ENCODE measurements at places on chromosomes 12 and 14. TPM values are rescaled to one million over a fixed set of nuclear protein-coding genes. Genes with fewer than 3 reads are reported as not detected.

Gene PPTC7
- 34.1 TPM for total RNA-seq

Gene COL2A1
- 0.15 TPM for total RNA-seq

Gene INHBC
- total RNA-seq = not detected

Gene KRT78
- not detected for total RNA-seq

Gene SIX1
- 7.1 TPM for total RNA-seq

Gene MIP
- total RNA-seq = not detected

Gene SLC6A12
- 0.28 TPM for total RNA-seq

Gene GPR132
- 3.7 TPM for total RNA-seq

Gene SIRT4
- 1.2 TPM for total RNA-seq

Gene OTOGL
- total RNA-seq = 0.26 TPM

Gene VRTN
- not detected for total RNA-seq

DNA sequence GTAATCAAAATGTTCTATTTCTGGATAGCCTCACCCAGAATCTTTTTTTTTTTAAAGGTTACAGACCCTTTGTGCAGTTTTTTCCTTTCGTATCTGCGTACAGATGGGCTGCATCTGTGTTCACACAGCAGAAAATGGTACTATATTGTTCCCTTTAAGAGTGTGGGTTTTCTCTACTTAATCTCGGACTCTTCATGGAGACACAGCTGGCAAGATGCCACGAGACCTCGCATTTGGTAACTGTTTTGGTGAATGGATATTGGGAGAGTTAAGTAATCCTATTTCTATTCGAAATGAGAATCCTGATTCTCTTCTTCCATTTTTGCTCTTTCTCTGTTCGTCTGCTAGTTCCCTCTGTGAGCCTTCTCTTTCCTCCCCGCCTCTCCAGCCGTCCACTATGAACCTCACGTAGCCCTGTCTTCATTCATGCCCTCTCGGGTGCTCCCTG is 85.7 kb downstream of the SAMD4A start:
- DNase-seq = peak; percentile 55

GRCh38 chr12:116939734-116940133 is 29.0 kb downstream of the FBXW8 start:
- DNase-seq = no peak

- no peak for DNase-seq
Measured at GRCh38 chr14:64202716-64203115, 91.5 kb downstream of the ESR2 start.

DNA sequence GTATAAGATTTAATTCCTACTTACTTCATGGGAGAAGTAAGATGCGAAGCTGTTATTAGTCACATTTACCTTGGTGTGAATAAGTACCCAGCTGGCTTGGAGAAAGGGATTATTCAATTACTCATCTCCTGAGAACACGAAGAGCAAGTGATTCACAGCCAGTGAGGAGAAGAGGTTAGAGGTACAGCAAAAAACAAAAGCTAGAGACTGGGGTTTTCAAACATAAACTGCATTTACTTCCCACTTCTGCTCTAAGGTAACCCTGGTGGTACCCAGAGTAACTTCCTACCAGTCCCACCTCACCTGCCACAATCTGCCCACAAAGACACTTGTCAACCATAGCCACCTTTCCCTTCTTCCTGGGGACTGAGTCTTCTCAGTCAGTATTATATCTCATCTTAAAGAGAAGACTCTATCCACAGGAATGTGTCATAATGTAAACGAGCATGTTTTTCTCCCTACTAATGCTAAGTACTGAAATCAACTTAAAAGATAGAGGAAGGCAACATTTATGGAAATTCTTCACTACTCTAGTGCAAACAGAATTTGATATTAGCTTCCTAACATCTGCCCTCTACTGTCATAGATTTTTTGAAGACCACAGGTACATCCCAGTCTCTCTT is 6.0 kb upstream of the IL22 start:
- no peak for DNase-seq

DNA sequence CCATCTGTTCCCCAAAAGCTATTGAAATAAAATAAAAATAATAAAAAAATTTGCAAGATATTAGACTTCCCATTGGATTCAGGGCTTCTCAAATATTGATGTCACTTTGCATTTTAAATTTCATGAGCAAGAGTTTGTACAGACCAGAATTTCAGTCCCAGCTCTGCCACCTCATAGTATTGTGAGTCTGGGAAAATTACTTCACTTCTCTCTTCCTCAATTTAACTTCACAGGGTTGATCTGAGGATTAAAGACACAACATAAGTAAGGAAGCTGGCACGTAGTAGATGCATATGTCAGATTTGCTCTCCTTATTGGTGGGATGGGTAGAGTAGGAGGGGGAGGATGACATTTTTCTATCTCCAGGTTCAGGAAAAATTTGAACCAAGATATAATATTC is 32.8 kb downstream of the COX8C start:
- DNase-seq = no peak

- no peak for DNase-seq
Measured at GRCh38 chr12:66902020-66902419, 223.1 kb upstream of the GRIP1 start.

DNA sequence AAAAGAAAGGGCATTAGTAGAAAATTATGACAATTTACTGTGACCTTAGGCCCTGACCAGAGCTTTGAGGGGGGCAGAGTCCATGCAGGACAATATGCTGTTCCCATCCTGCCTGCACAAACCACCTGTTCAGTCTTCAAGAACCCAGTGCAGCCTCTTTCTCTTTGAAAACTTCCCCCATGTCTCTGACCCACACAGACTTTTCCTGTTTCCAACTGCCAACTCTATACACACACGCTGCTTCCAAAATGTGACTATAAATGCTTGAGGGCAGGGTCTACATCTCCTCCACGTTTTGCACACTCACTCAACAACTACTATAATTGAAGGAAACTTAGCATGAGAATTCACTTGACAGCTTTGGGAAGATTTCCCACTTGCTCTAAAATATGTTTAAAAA is 36.6 kb upstream of the SYCP3 start:
- DNase-seq = no peak

- DNase-seq = no peak
Measured at GRCh38 chr12:130622803-130623202, 93.3 kb downstream of the RIMBP2 start.

DNA sequence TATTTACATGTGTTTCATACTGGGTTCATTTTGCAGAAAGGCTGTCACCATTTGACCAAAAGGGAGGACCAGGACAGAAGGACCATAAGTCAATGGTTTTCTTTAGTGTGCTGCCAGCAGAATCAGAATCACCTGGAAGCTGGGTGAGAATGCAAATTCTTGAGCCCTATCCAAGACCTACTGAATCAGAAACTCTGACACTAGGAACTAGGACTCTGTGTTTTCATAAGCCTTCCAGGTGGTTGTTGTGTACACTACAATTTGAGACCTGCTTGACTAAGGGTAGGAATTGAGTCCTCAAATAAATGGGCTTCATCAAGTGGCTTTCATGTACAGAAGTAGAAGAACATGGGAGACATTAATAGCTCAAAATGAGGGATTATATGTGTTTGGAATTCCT is 32.2 kb downstream of the PDE6H start:
- DNase-seq = no peak

DNA sequence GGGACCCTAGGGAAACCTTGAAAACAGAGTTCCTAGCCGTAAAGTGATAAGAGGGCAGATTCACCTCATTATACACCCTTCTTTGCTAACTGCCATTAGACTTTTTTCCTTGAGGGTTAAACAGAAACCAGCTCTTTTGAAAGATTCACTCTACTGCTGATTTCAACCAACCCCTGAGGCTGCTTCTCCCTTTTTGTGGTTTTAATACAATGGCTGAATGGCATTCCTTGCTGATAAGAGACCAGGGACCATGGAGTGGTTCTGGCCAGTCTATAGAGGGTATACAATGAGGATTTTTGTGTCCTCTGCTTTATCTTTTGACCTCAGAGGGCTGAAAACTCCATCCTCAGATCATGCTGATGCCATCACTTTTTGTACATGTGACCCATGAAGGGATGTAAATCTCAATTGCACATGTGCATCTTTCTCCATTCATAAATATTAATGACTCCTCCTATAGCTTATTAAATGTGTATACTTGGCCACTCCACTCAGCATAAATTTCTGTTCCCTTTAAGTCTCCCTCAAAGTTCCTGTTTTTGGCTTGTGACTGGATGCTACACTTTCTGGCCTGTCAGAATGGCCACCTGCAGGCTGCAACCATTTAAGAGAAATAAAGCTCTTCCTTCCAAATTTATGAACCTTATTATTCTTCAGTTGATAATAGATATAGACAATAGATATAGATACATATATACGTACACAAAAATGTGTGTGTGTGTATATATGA is 233.8 kb upstream of the SEL1L start:
- no peak for DNase-seq

DNA sequence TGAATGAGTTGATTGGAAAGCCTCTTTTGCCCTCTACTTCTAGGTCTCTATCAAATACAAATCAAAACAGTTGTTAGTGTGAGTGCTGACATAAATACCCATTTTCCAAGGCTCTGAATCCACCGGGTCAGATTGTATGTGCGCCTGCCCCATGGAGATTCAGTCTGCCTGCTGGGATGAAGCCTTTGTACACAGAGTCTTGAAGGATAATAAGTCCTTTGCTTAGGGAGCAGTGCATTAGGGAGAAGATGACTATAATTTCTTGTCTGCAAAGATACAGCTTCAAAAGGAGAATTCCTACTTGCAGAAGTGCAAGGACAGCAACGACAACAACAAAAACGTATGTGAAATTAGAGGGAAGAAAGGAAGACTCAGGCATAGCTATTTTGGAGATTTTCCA is 90.3 kb upstream of the VRK1 start:
- no peak for DNase-seq

DNA sequence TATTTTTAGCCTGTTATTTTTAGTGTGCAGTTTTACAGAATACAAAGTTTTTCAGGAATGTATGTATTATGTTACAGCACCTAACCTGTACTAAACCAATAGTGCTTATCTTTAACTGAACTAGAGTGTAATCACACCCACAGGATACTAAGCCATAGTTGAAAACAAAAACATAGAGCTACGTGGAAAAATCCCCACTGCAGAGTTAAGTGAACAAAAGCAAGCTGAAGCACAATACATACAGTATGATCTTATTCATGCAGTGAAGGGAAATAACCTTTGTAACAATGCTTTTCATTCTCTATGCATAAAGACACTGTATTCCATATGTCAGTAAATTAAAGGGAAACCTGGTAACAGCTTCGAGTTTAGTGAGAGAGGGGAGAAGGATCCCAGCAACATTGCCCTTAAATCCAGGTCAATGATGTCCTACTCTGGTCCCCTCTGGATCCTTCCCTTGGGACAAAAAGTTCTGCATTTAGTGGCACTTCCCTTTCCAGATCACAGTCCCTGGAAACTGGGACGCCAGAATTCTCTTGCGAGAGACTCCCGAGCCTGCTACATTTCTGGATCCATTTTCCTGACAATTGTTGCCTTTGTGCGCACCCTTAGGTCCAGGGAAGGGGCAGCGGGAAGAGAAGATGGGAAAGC is 121.3 kb upstream of the CCND2 start:
- DNase-seq = no peak

DNA sequence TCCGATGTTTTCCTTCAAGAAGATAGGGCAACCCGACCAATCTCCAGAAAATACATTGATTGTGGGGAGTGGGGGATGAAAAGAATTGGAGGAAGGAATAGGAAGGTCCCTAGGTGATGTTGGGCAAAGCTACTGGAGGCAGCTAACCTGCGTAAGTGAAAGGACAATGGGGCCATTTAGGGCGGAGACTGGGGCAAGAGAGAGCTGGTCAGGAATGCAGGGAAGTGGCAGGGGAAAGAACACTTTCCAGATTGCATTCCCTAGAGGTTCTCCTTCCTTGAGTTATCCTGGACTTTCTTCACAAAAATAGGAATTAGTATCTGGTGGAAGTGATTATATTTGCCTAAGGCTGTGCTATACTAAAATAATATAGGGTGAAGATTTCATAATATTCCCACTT is 151.8 kb upstream of the HMGA2 start:
- DNase-seq = no peak

- no peak for DNase-seq
Measured at GRCh38 chr14:64789696-64790095, 85.5 kb downstream of the PLEKHG3 start.

- no peak for DNase-seq
Measured at GRCh38 chr12:112214064-112214463, 88.7 kb downstream of the TRAFD1 start.

DNA sequence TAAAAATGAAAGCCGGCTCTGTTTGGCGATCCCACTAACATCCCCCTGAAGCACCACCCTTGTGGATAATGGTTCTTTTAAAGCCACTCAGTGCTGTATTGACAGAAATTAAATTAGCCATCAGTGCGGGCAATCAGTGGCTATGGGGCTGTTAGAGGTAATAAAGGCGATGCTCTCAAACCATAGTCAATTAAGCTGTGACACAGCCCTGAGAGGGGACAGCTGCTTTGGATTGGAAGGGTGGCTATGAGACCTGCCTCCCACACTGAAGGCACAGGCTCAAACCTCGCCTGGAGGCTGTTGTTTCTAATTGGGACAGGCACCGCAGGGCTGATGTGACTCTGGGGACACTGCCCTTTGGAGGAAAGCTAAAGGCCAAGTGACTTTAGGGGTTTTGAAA is 562.2 kb downstream of the VRK1 start:
- DNase-seq = no peak

Measured in uterus (tissue), 4 donors.